Activated gamma-delta T cell (primary cell): ENCODE measurements at places on chromosomes 1 and 21.

GRCh38 chr1:32127409-32128198 is 19.7 kb downstream of the KPNA6 start:
- no peak for DNase-seq

- DNase-seq: no peak
Measured at GRCh38 chr21:34514576-34515115, 2.6 kb upstream of the KCNE1 start.

- DNase-seq: no peak
Measured at GRCh38 chr1:156931211-156931952, 10.9 kb downstream of the LRRC71 start.

DNA sequence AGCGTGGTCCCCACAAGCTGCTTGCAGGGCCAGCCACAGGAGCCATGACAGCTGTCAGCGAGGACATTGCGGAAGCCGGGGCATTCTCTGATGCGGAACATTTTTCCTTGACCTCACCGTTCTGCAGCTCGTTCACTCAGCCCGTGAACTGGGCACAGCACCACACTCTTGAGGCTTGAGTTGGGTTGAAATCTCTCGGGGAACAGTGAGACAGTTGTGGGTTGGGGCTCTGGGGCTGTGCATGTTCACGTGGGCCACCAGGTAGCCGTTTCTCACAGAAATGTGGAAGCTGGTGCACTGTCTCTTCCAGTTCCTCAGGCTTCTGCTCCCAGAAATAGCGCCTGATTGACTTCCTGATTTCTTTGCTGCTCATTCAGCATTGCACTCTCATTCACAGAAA is 69.8 kb downstream of the SPSB1 start:
- DNase-seq: no peak

DNA sequence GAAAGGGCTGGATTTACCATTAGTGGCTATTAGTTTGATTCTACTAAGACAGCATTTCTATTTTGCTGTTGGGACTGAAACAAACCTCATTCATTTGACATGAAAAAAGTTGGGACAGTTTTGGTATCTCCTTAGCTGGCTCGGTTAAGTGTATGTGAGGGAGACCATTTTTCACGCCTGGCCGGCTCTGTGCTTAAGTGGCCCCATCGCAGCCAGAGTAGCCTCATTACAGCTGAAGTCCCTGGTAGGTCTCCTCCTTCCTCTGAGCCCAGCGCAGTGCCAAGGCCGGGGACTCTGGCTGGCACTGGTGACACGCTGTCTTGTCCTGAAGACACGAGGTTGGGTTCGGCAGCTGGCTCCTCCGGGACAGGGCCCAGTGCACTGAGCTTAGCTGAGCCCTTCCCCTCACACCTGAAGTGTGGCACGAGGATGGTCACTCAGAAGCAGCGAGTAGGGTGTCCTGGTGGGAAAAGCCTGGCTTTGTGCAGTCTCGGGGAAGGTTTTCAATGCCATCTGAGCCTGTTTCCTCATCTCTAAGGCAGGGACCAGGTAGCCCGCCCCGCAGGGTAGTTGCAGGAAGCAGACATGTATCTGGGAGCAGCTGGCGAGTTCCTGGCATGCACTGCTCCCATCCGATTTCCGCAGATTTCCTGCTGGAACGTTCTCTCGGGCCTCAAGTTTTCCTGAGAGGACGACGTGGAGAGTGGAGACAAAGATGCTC is 196.5 kb downstream of the DYRK1A start:
- DNase-seq: no peak

- no peak for DNase-seq
Measured at GRCh38 chr1:25805863-25806225, 5.9 kb downstream of the SELENON start.

DNA sequence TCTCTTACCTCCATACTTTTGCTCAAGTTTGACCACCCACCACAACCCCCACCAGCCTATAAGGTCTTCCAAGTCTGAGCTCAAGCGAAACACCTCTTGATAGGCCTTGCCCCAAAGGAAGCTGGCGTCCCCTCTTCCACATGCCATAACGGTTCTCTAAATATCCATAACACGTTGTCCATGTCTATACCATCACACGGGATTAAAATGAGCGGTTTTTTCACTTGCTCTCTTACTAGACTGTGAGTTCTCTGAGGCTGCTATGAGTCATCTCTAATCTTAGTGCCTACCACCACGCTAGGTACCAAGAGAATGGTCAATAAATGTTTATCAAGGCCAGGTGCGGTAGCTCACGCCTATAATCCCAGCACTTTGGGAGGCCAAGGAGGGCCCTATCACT is 41.0 kb downstream of the WASF2 start:
- DNase-seq: no peak

DNA sequence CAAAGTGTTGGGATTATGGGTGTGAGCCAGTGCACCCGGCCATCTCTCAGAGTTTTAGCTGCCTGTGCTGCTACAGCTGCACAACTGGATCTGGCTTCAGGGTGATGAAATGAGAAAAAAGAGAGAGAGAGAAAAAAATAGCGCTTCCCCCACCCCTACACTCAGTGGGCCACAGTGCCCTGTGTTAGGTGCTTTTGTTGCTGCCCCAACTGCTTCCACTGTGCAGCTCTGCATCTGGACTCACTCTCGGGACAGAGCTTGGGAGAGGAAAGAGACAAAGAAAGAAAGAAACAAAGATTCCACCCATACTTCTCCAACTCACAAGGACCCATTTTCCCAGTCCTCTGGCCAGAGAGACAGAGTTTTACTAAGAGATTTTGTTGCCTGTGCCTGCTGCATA is 50.4 kb downstream of the INAVA start:
- DNase-seq: no peak

DNA sequence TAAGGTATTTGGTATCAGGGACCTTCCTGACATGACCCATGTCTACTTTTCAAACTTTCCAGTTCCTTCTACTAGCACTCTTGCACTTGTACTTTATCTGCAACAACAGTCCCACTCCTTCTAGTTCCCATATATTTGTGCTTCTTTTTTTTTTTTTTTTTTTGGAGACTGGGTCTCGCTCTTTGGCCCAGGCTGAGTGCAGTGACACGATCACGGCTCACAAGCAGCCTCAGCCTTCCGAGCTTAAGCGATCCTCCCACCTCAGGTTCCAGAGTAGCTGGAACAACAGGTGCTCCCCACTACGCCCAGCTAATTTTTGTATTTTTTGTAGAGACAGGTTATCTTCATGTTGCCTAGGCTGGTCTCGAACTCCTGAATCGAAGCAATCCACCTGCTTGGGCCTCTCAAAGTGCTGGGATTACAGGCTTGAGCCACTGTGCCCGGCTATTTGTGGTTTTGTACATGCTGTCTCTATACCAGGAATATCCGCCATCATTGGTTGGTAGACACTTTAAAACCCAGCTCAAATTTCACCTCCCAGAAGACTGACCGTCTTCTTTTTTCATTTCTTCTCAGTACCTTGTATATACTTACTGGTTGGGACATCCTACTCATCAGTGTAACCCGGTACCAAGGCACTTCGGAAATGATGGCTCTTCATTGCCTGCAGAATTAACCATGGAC is 1.1 kb downstream of the ZMYM1 start:
- DNase-seq: no peak

- no peak for DNase-seq
Measured at GRCh38 chr1:93591676-93592550, 89.7 kb downstream of the BCAR3 start.
